Smooth muscle cell of the umbilical artery (primary cell): ENCODE measurements at places on chromosomes 3 and 15. TPM values are rescaled to one million over a fixed set of nuclear protein-coding genes. Genes with fewer than 3 reads are reported as not detected.

ERICH6 gene
- total RNA-seq = not detected in 2 replicates

OR5K2 gene
- total RNA-seq = not detected in 2 replicates

PLA2G4D gene
- not detected in 2 replicates for total RNA-seq

IMPG2 gene
- 0.28 and 0.59 TPM in 2 replicates for total RNA-seq

IGSF11 gene
- 0.14 TPM in 1 of 2 replicates, not detected in the other for total RNA-seq

IL17RB gene
- total RNA-seq = not detected in 2 replicates

FBXW12 gene
- total RNA-seq = not detected in 2 replicates

CPEB1 gene
- 7.5 and 20.8 TPM in 2 replicates for total RNA-seq
